G401 (cell line): ENCODE measurements at places on chromosomes 6 and 20. TPM values are rescaled to one million over a fixed set of nuclear protein-coding genes. Genes with fewer than 3 reads are reported as not detected.

Gene CCN2
- 40.3 and 42.9 TPM in 2 replicates for total RNA-seq

Gene COL9A1
- total RNA-seq = 16.5 and 24.1 TPM in 2 replicates

Gene GPR63
- total RNA-seq = not detected in 2 replicates

DNA sequence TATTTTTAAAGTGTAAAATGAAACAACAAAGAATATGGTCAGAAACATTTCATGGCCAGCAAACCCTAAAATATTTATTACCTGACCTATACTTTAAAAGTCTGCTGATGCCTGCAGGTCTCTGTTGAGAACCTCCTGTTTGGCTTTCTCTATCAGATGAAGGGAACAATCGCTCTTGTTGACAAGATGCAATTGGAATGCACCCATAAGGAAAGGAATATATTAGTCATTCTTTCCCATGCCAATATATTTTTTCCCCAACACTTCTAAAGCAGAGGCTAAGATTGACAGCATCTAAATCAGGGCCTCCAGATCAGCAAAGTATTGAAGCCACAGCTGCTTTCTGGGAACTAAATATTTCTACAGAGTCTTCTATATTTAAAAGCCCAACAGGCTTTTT, 897.8 kb downstream of the EPHA7 start:
- DNase-seq = no peak

DNA sequence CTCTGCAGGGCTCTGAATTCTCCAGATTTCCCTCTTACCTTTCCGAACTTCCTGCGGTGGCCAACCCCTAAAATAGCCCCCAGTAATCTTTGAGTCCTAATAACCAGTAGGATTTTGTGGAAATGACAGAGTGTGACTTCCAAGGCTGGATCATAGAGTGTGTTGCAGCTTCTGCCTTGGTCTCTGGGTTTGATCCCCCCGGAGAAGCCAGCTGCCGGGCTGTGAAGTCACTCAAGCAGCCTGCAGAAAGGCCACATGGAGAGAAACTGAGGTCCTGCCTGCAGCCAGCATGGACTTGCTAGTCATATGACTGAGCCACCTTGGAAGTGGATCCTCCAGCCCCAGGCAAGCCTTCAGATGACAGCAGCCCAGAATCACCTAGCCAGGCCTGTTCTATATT, 46.3 kb upstream of the SCRT2 start:
- no peak for DNase-seq

DNA sequence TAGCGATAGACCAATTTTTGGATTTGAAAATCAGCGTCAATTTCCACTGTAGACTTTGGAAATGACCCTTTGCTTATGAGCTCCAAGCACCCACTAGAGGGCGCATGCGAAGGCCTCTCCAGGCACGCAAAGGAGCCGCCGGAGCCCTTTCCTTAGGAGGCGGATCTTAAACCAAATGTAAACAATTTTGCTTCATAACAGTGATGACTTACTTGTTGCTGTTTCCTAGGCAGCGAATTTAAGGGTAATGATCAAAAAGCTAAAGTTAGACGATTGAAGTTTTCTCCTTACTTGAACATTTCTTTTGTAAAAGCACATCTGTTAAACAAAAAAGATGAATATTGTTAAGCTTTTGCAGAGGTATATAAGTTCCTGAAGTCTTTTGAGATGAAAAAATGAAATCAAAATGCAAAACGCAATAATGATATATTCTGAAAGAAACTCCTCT, 29.2 kb upstream of the EXOC2 start:
- DNase-seq = peak; percentile 76

- no peak for DNase-seq
These were observed 180.4 kb downstream of the ZNF217 start for GRCh38 chr20:53413186-53413631.

DNA sequence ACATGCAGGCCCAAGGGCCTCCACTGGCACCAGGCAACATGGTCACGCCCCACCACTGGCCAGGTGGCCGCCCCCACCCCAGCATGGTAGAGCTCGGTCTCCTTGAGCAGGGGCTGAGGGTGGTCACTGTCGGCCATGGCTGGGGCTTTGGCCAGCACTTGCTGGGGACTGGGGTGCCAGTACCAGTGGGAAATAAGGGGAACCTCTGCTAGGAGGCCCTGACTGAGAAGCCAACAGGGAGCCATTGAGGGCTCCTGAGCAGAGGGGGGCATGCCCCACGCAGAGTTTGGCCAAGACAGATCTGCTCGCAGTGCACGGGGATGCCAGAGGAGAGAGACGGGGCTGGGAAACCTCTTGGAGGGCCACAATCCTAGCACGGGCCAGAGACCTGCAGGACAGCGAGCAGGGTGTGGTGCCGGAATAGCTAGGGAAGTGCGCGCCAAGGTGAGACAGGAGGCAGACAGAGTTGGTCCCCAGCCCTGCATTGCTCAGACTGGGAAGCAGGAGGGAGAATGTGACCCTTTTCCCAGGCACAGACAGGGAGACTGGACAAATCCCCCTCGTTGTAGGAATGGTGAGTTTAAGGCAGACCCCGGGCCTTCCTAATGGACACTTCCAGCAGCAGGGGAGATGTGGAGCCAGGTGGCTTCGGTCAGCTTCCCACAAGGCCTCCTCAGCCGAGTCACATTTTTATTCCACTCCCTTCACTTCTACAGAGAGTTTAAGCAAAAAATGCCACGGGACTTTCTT, 179.0 kb upstream of the CST7 start:
- DNase-seq = no peak

DNA sequence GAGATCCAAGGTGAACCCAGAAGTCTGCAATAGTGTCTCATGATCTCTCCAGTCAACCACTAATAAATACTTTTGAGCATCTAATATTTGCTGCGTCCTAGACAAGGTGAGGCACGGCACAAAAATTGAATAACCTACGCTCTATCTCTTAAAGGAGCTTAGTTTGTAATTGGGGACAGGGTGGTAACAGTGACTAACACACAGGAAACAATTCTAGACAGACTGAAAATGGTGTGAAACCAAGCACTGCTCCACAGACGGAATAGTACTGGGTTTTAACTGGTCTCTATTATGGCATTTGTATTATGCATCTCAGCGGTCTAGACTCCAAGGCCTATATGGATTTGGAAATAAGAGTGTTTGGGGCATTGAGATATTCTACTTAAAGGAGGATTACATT, 120.1 kb downstream of the CLIC5 start:
- no peak for DNase-seq

DNA sequence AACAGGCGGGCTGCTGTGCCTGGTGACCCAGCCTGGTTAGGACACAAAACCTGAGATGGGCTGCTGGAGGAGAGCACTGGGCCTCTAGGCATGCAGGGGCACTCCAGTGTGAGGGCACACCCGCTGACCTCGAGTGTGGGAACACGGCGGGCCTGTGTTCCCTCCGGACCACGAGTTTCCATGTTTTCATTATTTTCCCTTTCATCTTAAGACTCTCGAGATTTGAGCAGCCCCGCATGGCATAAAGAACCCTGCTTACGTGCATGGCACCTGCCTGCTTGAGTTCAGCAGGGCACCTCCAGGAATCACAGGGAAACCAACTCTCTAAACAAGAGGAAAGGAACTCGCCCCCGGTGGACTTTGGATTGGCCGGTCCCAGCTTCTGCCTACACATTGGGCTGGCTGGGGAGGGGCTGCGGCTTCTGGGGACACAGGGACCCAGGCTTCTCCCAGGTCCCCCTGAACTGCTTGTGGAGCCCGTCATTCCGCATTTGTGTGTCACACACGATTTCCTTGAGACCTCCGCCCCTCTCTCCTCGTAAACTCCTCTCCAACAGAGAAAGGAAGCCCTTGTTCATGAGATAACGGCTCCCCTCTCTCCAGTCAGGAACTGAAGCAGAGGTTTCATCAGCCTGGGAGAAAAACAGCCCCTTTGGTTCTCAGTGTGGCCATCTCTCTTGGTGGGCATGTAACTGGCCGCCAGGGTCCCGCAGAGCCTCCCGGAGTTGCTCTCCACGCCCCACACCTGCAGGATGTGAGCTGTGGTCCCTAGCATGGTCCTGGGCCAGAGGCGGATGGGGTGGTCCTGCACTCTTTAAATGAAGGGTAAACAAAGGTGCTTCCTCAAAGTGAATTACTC, 181.8 kb downstream of the TTLL2 start:
- no peak for DNase-seq

- no peak for DNase-seq
These were observed 172.0 kb upstream of the NRSN1 start for GRCh38 chr6:23953976-23954375.

DNA sequence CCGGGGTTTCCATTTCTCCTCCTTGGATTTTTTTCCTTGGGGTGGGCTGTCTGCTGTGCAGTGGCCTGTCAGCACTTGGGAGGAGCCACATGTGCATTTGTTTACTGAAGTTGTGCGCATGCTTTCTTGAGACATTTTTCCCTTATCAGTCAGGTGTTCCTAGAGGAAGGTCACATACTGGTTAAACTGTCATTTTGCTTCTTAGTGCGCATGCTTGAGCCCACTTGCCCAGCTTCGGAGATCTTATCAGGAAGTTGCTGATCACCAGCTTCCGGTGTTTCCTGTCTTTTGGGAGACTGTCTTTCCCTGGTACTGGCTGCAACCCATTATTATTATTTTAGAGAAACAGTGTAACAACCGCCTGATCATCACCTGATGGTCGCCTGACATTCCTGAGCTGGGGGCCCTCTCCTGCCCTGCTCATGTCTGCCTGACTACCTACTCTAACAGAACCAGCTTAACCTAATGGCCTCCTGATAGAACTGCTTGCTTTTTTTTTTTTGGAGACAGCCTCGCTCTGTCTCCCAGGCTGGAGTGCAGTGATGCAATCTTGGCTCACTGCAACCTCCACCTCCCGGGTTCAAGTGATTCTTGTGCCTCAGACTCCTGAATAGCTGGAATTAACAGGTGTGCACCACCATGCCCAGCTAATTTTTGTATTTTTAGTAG, 378 bp upstream of the ERVFRD-1 start:
- no peak for DNase-seq

- DNase-seq = peak; percentile 14
These were observed 118.1 kb downstream of the CEBPB start for GRCh38 chr20:50308513-50309279.

- no peak for DNase-seq
These were observed 200.0 kb downstream of the LY86 start for GRCh38 chr6:6788394-6789032.

GRCh38 chr20:34449674-34450592, 66.3 kb upstream of the DYNLRB1 start:
- DNase-seq = no peak
